Stimulated activated CD8-positive, alpha-beta memory T cell treated with anti-CD3 and anti-CD28 coated beads, Interleukin-7, amount 100 ng/mL, for 4 hours (primary cell): ENCODE measurements at places on chromosomes 3 and 15.

DNA sequence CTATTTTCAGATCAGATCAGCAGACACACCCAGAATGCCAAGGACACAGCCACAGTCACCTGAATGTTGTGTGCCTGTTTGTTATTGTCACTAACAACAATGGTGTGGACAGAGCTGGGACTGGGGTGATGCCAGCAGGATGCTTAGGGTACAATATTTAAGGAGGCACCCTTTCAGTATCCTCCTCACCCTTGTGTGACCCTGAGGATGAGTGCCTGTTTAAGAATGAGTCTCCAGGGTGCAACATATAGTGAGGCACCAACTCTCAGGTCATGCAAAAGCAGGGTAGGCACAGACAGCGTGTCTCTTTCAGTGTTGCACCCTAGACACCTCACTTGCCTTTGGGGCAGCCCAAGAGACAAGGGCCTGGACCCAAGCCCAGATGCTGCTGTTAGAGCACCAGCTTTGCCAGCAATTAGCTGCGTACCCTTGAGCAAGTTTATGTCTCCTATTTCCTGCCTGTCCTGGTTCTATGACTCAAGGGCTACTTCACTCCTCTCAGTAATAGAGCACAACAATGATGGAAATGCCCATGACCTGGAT lies 122.6 kb downstream of the AQP9 start:
- no peak for DNase-seq

GRCh38 chr15:31259562-31260252 lies 66.9 kb upstream of the KLF13 start:
- DNase-seq, result no peak

DNA sequence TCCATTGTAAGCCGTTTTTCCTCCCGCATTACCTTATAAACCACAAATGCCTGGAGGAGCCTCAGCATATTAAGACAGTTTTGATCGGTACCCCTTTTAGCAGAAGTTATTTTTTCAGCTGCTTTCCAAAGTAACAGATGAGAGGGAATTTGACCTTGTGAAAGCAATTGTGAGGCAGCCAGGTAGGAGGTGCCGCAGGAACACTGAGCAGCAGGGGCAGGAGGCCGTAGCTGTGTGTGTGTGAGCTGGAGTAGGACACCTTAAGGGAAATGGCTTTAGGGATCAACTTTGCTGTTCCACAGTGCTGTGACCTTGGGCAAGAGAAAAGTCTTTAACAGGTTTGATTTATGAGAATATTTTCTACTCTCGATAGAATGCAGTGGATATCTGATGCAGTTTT lies 482.1 kb downstream of the IL5RA start:
- no peak for DNase-seq

DNA sequence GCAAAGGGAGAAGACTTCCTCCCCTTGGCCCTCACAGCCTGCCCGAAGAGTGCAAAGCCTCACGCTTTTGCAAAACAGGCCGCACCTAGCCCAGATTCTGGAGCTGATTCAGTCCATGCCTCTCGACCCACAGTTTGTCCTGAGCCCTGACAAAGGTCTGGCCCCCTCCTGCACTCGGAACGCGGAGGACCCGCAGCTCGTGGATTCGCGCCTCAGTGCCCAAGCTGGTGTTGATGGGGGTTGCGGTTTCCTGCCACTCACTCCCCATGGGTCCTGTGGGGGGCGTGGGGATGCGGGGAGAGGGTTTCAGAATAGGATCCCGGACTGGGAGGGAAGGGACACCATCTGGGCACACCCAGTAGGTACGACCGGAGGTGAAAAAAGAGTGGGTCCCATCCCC lies 594 bp upstream of the CRABP1 start:
- no peak for DNase-seq

GRCh38 chr3:11717768-11718636 lies 74.3 kb upstream of the VGLL4 start:
- DNase-seq, result no peak

GRCh38 chr3:73601481-73601880 lies 23.3 kb downstream of the PDZRN3 start:
- DNase-seq, result no peak

DNA sequence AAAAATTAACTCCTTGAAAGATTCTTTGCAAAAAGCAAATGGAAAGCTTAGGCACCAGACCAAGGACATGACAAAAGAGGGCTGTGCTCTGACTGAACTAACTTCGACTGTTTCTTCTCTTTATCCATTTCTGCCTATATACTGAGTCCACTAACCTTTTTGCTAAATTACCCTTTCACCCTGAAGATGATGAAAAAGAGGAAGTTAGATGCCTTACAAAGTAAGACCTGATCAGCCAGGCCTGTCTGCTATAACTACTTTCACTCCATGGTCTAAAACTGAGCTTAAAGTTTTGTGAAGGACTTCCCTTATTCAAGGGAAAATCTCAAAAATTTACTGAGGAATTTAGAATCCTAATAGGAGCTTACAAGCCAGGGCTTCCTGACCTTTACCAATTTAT lies 6.2 kb upstream of the IGSF10 start:
- DNase-seq, result no peak

DNA sequence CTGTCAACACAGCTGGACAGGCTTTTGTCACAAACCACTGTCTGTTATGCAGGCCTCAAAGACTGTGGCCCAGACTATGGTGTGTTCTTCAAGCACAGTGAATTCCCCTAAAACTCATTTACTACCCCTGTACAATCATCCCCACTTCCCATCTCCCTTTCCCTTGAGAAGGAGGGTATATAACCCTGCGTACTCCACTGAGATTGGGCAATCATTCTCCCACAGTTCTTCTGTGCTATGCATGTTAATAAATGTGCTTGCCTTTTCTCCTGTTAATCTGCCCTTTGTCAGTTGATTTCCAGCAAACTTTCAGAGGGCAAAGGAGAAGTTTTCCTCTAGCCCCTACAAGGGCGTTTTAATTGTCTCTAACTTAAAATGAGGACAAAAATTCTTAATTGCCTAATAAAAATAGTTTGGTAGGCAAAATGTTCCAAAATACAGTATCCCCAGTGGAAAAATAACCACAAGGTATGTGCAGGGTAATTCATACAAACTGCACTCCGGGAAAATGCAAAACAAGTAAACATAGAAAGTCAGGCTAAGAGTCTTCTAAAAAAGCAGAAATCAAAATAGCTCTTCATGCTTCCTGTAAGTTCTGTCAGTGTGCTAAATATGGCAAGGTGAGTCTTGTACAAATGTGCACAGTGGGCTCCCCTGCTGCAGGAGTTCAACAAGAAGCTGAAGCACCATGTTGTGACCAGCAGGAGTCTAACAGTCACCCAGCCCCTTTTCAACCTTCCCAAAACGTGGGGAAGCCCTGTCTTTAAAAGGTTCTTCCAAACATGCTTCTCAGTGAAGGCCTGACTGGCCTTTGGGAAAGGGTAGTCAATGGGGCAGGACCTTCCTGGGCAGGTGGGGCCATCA lies 10.2 kb downstream of the ATP10A start:
- DNase-seq, result no peak

DNA sequence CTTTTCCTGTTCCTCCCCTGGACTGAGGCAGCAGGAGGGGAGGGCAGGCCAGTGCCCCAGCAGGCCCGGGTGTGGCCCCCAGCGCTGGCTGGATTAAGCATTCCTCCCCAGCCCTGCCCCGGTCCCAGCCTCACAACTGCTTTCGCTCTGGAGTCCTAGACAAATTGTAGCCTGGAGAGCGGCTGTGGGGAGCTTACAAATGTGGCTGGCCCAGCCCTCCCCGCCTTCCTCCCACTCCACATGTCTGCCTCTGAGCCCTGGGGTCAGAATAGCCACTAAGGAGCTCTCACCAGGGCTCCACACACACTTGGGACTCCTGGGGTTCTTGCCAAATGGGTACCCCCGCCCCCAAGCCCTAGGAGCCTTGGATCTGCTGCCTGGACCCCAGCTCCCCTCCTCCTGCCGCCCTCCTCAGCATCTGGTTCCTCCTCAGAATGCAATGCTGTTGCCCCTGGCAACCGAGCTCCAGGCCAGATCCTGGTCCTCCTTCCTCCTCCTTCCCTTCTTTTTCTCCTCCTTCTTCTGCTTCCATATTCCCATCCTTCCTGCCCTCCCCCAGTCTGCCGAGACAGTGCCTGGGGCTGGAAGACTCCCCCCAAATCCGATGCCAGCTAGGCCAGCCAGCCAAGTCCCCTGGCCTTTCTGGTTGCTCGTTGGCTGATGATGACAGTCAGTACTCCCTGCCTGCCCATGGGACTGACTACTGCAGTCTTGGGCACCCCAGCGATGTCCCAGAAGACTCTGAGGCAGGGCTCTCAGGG lies 91.1 kb downstream of the LINGO1 start:
- DNase-seq, result no peak

DNA sequence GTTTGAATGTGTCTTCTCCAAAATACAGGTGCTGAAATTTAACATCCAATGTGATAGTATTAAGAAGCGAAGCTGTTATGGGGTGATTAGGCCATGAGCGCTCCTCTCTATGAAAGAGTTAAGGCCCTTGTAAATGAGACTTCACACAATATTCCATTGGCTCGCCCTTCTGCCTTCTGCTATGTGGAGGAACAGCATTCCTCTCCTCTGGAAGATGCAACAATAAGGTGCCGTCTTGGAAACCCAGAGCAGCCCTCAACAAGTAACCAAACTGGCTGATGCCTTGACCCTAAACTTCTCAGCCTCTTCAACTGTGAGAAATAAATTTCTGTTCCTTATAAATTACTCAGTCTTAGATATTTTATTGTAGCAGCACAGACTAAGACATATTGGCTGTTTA lies 874.6 kb downstream of the ROBO1 start:
- no peak for DNase-seq

- DNase-seq, result no peak
Observed at GRCh38 chr15:48888191-48888590, 10.3 kb downstream of the EID1 start.

GRCh38 chr15:48774484-48774883 lies 36.4 kb downstream of the CEP152 start:
- no peak for DNase-seq

GRCh38 chr3:184380185-184380626 lies 352 bp downstream of the CHRD start:
- peak; percentile 15 for DNase-seq

- no peak for DNase-seq
Observed at GRCh38 chr3:46209746-46210470, 1.8 kb upstream of the CCR1 start.

DNA sequence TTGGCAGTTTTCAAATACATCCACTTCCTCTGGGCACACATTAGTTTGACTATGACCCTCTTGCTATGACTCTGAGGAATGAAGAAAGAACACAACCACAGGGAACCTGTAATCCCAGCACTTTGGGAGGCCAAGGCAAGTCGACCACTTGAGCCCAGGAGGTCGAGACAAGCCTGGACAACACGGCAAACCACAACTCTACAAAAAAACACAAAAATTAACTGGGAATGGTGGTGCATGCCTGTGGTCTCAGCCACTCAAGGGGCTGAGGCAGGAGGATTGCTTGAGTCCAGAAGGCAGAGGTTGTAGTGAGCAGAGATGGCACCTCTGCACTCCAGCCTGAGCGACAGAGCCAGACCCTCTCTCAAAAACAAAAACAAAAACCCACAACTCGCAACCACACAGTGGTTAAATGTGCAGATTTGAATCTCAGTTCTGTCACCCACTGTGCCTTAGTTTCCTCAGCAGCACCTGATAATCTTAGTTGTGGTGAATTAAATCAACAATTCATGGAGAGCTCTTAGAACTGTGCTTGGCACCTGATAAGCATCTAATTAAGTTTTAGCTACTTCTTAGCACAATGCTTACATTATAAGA lies 65.7 kb downstream of the MYLK start:
- DNase-seq, result no peak

DNA sequence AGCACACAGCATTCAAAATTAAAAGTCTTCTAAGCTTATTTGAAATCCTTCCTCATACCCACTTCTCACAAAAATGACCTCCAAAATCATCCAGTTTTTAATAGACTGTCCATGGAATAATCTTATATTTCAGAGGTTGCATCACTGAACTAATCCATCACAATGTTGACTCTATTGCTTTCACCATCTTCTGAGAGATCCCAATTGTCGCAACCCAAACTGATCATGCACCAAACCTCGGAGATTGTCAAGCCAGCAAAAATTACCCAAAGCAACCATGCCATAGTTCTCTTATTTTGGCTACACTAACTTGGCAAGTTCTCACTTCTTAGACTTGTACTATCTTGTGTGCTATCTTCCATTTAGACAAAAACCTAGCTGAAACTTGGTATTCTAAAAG lies 75.5 kb downstream of the LRRFIP2 start:
- DNase-seq, result no peak

- DNase-seq, result no peak
Observed at GRCh38 chr15:32148833-32149555, 118.7 kb downstream of the CHRNA7 start.

DNA sequence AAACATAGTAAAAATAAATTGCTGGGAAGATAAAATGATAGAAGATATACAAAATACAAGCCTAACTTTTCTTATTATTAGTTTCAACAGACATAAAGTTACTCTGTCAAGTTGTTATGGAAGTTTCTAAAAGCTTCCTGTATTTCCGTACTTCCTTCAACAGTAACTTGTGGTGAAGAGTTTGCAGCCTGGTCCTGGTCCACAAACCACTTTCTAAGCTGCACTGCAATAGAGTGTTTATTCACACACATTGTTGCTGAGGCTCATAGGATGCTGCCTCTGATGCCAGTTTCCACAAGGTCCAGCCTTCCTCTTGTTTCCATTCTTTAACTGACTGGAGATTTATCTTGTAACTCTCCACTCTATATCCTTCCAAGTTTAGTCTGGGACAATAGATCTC lies 39.4 kb upstream of the KY start:
- DNase-seq, result no peak

- DNase-seq, result no peak
Observed at GRCh38 chr3:15405448-15406050, 21.8 kb downstream of the METTL6 start.

DNA sequence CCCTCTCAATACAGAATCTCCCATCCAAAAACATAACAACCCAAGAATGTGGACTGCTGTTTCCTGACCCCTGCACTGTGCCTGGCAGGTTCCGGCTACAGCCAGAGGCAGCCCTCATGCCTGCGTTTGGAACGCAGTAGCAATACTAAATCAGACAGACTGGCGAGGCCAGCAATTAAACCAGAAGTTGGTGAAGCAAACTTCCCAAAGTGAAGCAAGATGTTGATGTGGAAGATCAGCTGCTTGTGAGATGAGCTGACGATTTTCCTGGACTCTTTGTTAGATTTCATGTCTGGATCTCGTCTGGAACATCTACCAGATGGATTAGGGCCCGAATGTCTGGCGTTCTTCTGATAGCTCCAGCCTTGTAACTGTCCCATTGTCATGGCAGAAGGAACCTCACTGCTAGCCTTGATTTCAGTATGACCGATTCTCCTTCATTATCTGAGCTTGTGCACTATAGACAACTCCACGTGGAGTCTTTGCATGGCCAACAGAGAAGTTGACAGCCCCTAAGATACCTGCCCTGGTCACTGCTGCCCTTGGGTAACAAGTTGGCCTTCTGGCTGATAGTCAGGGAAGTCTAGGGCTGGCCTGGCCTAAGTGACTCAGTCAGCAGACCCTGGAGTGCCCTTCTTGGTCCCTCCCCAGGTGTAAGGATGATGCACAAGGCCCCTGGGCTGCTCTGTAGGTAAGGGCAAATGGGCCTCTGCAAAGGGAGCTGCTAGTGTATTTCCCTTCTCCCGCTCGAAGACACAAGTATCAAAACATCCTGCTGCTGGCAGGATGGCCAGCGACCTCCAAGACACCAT lies 126.5 kb downstream of the ADAMTS17 start:
- DNase-seq, result no peak
